Fibroblast of the aortic adventitia (primary cell): ENCODE measurements at places on chromosomes 6 and 20.

DNA sequence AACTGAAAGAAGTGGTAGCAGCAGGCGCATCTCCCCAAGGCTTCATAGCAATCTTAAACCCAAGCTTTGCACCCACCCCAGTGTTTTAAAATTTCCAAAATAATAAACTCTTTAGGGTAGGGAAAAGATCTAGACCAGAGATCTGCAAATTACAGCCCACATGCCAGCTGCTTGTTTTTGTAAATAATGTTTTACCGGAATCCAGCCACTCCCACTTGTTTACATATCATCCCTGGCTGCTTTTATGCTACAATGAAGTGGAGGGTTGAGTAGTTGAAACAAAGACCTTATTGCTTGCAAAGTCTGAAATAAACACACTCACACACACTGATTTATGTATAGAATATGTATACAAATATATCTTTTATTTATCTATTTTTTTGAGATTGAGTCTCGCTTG lies 30.0 kb downstream of the SLX4IP start:
- no peak for DNase-seq

GRCh38 chr6:144153260-144153659 lies 2.9 kb downstream of the STX11 start:
- DNase-seq: no peak

DNA sequence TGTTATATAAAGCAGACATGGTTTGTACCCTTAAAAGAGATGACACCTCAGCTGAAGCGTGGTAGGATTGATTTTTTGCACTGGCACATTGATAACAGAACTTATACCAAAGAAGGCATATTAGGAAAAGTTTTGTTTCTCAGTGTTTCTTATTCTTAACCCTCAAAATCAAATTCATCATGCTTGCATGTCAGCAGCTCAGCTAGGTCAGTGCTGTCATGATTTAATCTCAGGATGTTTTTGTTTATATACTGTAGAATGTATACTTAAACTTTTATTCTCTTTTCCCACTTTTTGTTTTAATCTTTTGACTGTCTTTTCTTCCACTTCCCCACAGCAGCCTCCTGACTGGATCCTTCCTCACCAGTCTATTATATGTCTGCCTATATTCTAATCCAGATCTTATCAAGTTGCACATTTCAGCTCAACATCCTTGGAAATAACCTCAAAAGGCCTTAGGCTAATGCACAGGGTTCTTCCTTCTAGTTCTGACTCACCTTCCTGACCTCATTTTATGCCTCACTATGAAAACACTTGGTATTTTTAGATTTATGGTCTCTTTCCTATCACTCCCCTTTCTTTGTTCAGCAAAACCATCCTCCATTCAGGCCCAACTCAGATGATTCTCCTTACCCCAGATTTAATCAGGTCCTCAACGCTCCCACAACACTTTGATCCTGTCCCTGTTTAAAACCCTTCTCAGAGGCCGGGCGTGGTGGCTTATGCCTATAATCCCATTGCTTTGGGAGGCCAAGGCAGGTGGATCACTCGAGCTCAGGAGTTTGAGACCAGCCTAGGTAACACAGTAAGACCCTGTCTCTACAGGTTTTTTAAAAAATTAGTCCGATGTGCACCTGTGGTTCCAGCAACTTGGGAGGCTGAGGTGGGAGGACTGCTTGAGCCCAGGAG lies 7.2 kb downstream of the HEBP2 start:
- DNase-seq: peak; percentile 54

- no peak for DNase-seq
These were observed 6.4 kb downstream of the BLOC1S5 start for GRCh38 chr6:8057793-8058192.

DNA sequence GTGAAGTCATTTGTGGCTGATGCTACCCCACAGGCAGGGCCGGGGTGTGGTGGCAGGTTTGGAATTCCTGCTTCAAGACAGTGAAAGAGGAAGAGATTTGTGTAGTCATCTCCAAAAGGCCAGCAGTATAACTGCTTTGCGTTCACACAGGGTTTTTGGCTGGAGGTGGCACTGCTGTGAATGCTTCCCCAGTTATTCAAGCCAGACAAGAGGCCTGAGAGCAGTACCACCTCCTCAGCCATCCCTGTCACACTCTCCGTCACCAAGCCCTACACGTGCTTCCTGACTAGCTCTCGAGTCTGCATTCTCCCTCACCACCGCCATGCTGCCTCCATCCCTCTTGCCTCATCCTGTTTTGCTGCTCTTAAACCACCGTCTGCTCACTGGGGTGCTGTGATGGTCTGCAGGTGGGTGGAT lies 23.9 kb downstream of the ARMC2 start:
- no peak for DNase-seq

DNA sequence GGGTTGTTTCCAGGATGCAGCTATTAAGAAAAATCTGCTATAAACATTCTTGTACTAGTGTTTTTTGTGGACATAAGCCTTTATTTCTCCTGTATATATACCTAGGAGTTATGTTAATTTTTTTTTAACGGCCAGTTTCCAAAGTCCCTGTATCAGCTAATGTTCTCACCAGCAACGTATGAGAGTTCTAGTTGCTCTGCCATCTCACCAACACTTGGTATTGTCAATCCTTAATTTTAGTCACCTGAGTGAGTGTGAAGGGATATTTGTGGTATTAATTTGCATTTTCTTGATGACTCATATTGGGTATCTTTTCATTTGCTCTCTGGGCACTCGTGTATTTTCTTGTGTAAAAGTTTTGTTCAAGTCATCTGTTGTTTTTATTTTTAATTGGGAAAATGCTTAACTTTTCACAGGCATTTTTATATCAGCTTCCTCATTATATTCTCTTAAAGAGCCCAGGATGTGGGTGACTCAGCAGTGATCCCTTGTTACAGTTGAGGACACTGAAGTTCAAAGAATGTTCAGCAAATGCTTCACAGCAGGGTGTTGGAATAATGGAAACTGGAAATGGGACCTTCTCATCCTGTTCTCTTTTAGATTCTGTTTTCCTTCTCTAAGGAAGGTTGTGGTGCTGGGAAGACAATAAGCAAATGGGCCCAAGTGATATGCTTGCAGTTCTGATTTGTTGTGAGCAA lies 211.7 kb upstream of the PRND start:
- DNase-seq: no peak

- DNase-seq: peak; percentile 61
These were observed 152.6 kb upstream of the SMLR1 start for GRCh38 chr6:130674604-130675003.

GRCh38 chr6:27293436-27294098 lies 18.5 kb downstream of the POM121L2 start:
- DNase-seq: peak; percentile 48

GRCh38 chr6:29561091-29561490 lies 1.6 kb upstream of the UBD start:
- no peak for DNase-seq

DNA sequence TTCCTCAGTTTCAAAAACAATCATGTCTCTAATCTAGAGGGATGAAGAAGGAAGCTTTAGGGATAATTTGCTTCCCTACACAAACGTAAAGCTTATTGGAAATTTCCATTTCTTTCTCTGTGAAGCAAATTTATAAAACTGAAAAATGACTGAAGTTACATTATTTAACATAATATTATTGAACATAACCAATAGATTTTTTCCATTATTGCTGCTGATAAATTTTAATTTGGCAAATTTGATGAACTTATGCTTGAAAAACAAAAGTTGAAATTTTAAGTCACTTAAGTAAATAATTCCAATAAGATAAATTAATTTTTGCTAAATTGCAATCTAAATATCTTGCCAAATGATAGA lies 140.9 kb downstream of the GMDS start:
- DNase-seq: no peak

- no peak for DNase-seq
These were observed 118.3 kb upstream of the MTHFD1L start for GRCh38 chr6:150747155-150747554.

DNA sequence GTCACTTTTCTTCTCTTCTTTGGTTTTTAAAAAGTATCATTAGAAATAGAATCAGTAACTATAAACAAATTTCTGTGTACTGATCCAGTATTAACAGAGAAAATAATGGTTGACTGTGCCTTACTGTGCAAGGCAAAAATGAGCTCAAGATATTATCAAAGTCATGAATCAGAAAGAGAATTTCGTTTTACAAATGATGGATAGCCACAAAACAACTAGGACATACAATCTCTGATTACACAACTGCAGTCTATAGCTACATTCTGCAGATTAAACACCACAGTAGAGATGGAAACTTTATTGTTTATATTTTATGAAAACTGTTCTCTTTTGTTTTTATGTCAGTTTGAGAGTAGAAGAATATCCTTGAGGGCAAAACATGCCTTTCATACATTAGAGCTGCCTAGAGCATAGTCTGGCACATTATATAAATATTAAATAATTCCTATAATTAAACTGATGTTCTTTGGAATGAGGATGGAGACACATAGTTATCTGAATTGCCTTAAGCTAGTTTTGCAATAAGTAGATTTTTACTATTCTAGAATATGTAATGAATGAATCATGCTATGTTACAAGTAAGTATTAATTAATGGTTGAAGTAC lies 333.1 kb downstream of the LAMA2 start:
- no peak for DNase-seq

DNA sequence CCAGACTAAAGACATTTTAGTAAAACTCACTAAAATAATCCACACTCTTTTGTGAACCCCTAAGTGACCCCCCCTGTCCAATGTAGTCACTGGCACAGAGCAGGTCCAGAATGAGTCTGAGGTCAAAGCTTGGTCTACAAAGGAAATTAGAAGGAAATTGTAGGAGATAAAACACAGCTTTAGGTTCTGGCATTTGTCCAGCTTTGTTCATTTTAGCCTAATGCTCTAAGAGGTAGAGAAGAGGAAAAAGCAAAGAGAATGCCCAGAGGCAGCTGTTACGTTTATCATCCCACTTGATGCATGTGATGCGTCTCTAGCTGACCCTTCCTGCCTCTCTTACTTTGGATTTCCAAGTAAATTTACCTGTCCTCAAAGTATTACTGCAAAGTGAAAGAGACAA lies 62.5 kb downstream of the CNKSR3 start:
- DNase-seq: peak; percentile 72

GRCh38 chr6:157096522-157096921 lies 226.8 kb downstream of the TMEM242 start:
- DNase-seq: no peak

- DNase-seq: no peak
These were observed 22.1 kb upstream of the RALGAPA2 start for GRCh38 chr20:20734475-20734948.

GRCh38 chr20:60897976-60898375 lies 354.1 kb upstream of the CDH4 start:
- no peak for DNase-seq

DNA sequence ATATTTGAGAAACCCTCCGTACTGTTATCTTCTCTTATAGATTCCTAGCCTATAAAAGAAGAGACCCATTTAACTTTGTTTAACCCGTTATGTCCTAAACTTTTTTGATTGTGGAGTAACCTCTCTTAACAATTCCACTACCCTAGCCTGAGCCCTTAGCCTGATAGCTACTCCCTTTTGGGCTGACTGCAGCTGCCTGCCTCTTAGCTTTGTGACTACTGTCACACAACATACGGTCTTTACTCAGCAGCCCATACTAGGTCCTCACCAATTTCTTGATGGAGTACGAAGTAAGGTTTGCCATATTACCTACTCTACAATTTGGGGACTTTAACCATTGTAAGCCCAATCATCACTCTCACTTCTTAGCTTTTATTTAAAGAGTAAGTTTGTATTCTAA lies 72.7 kb downstream of the QRSL1 start:
- no peak for DNase-seq

- no peak for DNase-seq
These were observed 48.3 kb downstream of the OGFRL1 start for GRCh38 chr6:71336901-71337300.

DNA sequence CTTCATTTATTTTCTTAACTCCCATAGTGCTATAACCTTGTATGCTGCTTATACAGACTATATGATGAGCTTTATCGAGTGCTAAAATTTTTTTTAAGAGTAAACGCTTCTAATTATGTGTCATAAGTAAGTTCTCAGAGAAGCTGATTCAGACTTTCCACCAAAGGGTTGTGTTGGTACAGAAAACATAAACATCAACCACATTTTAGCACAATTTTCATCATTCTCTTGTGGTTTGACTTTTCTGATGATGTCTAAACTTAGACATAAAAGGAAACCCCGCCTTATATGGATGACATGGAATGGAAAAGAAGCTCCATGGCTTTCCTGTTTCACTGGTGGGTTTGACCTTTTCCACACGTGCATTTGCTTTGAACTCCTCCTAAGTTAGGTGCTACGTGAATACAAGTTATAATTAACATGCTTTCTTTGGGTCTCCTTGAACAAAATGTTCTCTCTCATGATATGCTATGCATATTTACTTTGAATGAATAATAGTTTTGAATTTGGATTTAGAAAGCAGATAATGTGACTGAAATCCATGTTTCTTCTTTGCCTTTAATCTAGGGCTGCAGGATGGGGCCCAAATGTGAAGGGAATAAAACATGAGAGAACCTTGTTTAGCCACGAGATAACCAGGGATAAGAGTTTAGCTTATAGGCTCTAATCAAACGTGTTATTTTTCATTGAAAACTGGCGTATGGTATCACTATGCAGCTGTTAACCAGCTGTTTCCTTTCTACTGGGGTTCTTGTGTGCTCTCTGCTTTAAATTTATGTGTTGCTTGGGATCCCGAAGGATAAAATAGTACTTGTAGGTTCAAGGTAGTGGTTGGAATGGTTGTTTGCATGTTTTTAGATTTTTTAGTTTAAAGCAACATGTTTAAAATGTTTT lies 127.1 kb upstream of the AHI1 start:
- DNase-seq: no peak

- peak; percentile 85 for DNase-seq
These were observed 140.3 kb downstream of the FLRT3 start for GRCh38 chr20:14197097-14197496.

GRCh38 chr6:37535428-37535758 lies 35.7 kb upstream of the CCDC167 start:
- no peak for DNase-seq

- no peak for DNase-seq
These were observed 19.5 kb downstream of the PANK2 start for GRCh38 chr20:3908667-3909066.

DNA sequence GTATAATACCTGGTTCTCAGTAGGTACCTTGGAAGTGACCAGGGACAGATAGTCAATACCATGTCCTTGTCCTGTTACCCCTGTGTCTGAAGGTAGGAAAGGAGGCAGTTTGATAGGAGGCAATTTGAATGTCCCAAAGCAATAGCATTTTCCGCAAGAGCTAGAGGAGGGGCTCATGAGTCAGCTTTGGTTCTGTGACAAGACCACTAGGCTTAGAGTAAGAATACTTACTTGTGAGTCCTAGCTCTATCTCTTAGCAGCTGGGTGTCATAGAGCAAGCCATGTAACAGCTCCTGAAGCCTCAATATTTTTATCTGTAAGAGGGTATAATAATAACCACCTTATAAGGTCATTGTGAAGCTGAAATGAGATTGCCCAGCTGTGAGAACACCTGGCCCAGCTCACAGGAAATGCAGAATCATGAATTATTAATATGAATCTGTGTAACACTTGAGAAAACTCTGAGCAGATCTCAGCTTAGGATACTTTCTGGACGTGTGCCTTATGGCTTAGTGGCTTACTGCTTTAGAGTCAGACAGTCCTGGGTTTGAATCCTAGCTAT lies 58.6 kb downstream of the DAAM2 start:
- no peak for DNase-seq

GRCh38 chr20:17762873-17763557 lies 63.2 kb downstream of the BANF2 start:
- DNase-seq: no peak
